Lower leg skin (tissue), 4 donors: ENCODE measurements at places on chromosomes 1 and 21. TPM values are rescaled to one million over a fixed set of nuclear protein-coding genes. Genes with fewer than 3 reads are reported as not detected.

TLR5 gene
- total RNA-seq, result 6.3 TPM

ACOT7 gene
- total RNA-seq, result 27.7 TPM

TSNAX gene
- total RNA-seq, result 26.0 TPM

C1orf226 gene
- total RNA-seq, result 3.7 TPM

GRCh38 chr1:246139745-246140182 lies 367.3 kb downstream of the SMYD3 start:
- DNase-seq, result no peak

DNA sequence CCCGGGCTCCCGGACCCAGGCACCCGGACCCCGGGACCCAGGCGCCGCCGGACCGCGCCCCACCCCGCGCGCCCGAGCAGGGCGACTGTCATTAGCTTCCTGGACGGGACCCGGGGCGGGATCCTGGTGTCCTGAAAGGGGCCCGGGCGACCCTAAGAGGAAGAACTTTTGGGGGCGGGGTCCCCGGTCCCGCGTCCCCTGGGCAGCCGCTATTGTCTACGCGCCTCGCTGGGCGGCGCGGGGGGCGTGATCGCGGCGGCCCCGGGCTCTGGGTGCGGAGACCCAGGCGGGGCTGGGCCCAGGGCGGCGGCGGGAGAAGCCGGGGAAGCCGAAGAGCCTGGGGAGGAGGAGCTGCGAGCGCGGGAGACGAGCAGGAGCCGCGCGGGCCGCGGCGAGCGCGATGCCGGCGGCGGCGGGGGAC lies 465 bp downstream of the HUNK start:
- peak; percentile 88 for DNase-seq

DNA sequence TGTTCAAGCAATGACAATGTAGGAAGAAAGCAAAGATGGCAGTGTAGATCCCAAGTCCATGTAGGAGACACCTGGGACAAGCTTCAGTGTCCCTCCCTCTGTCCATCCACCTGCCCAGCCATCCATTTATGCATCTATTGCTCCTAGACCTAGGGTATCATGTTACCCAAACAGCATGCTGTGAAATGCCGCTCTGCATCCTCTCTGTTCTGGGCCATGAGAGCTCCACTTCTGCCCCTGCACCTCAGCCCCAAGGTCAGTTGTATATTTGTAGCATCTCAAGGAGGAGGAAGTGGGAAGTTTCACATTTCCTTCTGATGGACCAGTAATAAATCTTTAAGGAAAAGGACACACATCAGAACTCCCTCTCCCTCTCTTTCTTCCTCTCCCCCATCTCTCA lies 27.9 kb upstream of the TSPEAR start:
- DNase-seq, result peak; percentile 57

DNA sequence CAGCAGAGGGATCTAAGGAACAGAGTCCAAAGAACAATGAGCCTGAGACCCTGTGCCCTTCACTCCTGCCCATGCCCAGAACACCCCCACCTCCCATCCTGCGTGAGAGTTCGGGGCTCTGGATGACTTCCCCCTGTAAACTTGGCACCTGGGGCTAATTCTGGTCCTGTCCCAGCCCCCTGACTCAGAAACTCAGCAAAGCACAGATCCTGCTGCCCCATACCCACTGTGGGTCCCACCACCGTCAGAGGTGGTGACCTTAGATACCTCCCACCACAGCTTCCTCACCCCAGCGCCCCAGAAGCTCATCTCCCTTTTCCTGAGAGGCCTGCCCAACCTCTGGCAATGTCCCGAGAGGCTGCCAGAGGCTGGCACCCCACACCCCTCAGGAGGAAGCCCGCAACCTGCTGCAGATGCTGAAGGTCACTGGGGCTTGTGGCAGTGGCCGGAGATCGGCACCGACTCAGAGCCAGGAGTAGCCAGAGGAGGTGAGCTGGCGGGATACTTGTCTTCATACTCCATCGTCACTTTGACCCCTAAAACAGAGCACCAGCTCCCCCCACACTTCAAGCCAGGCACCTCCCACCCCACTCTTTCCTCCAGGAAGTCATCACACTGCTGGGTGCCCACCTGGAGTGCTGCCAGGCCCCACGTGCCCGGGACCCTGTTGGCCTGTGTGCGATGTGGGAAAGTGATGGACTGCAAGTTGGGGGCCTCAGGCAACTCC lies 111.6 kb upstream of the IFFO2 start:
- DNase-seq, result no peak

GRCh38 chr1:18548643-18549042 lies 67.9 kb downstream of the KLHDC7A start:
- DNase-seq, result no peak

- DNase-seq, result no peak
Measured at GRCh38 chr1:6703016-6703415, 1.4 kb upstream of the DNAJC11 start.

DNA sequence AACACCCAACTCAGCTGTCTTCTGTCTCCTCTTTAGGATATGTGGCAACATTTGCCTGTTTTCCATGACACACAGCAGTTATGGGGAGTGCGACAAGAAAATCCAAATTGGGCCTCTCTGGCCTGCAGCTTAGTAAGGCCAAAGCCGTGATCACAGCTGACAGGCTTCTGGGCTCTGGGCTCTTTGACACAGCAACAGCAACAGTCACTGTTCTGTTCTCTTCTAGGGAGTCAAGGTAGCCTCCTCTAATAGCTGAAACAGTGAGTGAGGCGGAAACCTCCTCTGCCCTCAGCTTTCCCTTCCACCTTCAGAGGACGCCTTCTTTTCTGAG lies 19.0 kb downstream of the CLCA1 start:
- no peak for DNase-seq

- peak; percentile 70 for DNase-seq
Measured at GRCh38 chr1:34839526-34840305, 19.8 kb downstream of the SMIM12 start.

- DNase-seq, result no peak
Measured at GRCh38 chr1:151972542-151973248, 21.0 kb downstream of the S100A10 start.

GRCh38 chr1:45913183-45913683 lies 109.8 kb downstream of the MAST2 start:
- no peak for DNase-seq
